GM12878 (cell line): ENCODE measurements at places on chromosomes 11 and 22. TPM values are rescaled to one million over a fixed set of nuclear protein-coding genes. Genes with fewer than 3 reads are reported as not detected.
A peak's percentile ranks its signal among the peaks of the same experiment; 100 is the strongest.

DNA sequence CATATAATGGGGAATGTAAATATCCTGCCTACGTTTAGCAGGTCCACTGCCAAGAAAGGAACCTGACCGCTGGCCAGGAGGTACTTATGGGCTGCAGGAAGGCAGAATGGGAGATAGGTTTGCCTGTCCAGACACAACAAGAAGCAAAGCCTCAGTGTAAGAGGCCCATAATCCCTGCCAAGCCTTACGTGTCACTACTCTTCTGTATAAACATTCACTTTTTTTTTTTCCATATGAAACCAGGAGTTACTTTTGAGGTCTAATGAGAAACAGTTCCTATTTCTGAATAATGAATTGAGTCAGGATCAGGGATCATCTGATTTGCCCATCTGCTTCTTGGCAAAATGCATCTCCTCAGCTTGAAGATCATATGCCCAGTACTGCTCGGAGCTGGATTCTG is 230.2 kb downstream of the NTM start:
- no peak for DNase-seq
- H3K4me1 ChIP-seq = no peaks in the 10 kb centered on the region
- peaks cover 4% of the 10 kb centered on the region; the same call in 1 of the 2 replicates for H3K27me3 ChIP-seq
- H3K27ac ChIP-seq = no peak overlapping the region

DNA sequence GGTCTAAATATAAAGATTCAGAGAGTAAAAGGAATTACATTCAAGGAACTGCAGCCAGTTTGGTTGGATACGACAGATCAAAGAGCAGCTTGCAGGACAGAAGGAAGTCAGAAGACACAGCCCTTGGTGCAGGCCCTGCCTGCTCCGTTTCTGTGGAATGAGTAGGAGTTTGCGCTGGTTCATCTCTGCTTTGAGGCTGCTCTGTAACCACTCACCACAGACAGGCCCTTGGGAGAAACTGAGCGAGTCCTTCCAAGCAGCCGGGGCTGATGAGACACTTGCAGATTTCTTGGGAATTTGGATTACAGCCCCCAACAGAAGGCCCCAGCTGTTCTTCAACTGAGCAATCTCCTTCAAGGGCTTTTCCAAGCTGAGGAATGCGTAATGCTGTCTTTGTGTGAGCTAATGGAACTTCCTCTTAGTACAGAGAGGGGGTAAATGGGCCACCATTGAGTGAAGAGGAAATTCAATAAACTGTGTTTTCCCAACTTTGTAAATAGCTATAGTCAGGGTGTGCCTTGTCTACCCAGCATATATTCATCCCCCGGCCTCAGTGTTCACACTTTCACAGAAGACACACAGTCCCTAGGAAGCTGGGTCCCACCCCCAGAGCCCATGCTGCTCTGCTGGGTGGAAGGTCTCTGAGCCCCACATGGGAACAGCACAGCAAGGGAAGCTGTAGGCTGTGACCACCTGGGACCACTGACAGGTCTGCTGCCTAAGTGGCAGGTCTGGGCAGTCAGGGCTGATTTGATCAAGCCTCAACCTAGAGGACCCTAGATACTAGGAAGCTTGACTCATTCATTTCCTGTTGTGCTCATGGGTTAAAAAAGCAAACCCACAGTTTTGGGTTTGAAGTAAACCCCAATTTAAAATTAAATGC is 16.6 kb downstream of the IL10RA start:
- no peak overlapping the region for H3K4me3 ChIP-seq
- no peak for DNase-seq
- H3K27me3 ChIP-seq = no peaks in the 10 kb centered on the region
- H3K4me1 ChIP-seq = peaks cover 70% of the 10 kb centered on the region
- peaks cover 5% of the 10 kb centered on the region; the same call in 1 of the 2 replicates for H3K36me3 ChIP-seq
- H3K27ac ChIP-seq = peak overlapping the region; percentile 38

DNA sequence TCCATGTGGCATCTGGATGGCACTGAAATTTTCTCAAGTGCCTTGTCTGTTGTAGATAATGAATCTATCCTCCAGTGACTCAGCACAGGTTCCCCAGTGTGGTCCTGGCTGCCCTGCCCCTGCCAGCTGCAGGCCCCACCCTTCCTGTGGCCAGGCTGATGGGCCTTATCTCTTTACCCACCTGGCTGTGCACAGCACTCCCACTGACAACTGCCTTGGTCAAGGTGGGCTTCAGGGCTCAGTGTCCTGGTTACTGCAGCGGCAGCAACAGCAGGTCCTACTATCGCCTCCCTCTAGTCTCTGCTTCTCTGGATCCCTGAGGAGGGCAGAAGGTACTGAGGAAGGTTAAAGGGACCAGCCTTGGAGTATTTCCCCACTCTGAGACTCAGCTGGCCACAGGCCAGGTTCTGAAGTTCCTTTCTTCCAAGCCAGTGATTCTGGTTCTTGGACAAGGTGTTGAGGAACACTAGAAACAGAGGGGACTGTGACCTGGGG is 3.1 kb downstream of the HMBS start:
- H3K36me3 ChIP-seq = peaks cover 2% of the 10 kb centered on the region
- no peak overlapping the region for H3K4me3 ChIP-seq
- H3K4me1 ChIP-seq = peaks cover 18% of the 10 kb centered on the region
- H3K27me3 ChIP-seq = no peaks in the 10 kb centered on the region
- DNase-seq = no peak

Gene SCN4B
- total RNA-seq = 0.08 TPM in 1 of 2 replicates, not detected in the other

Gene DEPDC7
- total RNA-seq = 0.56 and 0.58 TPM in 2 replicates
